ENCODE measurements at places on chromosomes 2 and 18.

GRCh38 chr2:100938031-100939026, 63.8 kb upstream of the RPL31 start:
- no peak for DNase-seq

GRCh38 chr2:240951045-240951594, 45.0 kb downstream of the CROCC2 start:
- no peak for DNase-seq

GRCh38 chr2:71721362-71721665, 268.0 kb downstream of the DYSF start:
- DNase-seq: no peak

GRCh38 chr2:455015-455705, 167.3 kb upstream of the ALKAL2 start:
- no peak for DNase-seq

- DNase-seq: no peak
Observed at GRCh38 chr2:74935975-74936391, 22.5 kb upstream of the POLE4 start.

DNA sequence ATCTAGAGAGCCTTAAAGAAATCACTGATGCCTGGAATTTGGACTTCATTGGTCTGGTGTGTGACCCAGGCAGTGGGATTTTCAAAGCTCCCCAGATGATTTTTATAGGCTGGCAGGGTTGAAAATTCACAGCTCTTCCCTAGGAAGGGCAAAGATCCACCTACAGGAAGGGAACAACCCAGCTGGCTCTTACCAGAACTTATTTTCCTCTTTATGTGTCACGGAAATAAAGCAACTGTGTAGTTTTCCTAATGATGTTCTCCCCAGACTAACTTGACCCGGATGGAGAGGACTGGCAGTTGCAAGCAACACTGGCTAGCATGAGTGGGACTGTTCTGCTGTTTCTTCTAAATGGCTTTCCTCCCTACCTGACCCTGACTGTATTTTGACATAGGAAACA, 235.6 kb downstream of the ALPK2 start:
- no peak for DNase-seq

DNA sequence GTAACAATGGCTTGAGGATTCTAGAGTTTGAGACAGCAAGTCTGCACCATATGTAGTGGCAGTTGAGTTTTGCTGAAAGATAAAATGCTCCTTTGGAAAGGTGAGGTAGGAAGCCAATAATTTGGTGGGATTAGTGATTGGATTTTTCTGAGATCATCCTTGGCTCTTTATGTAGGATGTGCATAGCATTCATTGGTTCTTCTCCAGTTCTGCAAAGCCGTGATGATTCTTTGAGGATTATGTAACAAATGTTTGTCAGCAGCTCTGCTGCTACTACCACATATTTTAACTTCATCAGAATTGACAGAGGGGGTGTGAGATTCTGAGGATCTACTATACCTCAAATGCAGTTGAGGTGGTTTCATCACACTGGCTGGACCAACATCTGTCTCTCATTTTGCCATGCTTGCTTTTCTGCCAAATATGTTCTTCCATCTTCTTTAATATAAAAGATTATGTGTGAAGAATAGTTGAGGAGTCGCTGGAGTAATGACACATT, 188.9 kb upstream of the RASGRP3 start:
- DNase-seq: no peak

- DNase-seq: peak; percentile 30
Observed at GRCh38 chr2:144042751-144043150, 477.2 kb downstream of the ZEB2 start.

DNA sequence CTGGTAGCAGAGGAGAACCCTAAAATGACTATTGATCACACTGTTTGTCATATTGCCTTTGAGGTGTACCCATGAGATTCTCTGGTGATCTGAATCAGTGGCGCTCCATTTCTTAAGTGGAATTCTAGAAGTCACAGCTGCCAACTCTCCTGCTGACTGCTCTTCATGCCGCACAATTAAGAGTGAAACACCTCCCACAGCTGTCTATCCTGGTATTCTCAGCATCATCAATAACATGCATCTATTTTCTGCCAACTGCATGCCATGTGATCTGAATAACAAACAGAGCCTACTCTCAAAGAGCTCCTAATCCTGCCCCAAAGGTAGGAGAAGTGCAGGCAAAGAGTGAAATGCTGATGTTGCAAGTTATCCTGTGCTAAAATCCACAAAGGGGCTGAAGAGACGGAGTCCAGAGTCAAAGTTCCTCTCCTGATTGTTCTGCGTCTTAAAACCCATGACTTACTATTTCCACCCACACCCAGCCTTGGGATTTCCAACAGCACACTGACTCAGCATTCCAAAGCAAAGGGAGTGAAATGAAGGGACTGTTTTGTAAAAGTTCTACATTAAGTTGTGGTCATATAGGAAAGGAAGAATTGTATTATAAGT, 13.7 kb upstream of the DAPL1 start:
- no peak for DNase-seq

Measured in NCI-H524 treated with DMSO at 0.1 percent for 48 hours (cell line).